ENCODE measurements at places on chromosomes 16 and 17. TPM values are rescaled to one million over a fixed set of nuclear protein-coding genes. Genes with fewer than 3 reads are reported as not detected.

Gene CMTM1
- total RNA-seq = not detected

Gene NHLRC4
- total RNA-seq = 1.6 TPM

Gene GPR179
- total RNA-seq = not detected

Gene PYDC1
- total RNA-seq = not detected

Gene ARL17A
- total RNA-seq = 12.0 TPM

Gene LCAT
- 4.2 TPM for total RNA-seq

Gene CES4A
- total RNA-seq = 1.0 TPM

Gene TBC1D3E
- not detected for total RNA-seq

Gene KRT9
- not detected for total RNA-seq

Gene CDC27
- total RNA-seq = 71.0 TPM

Gene GALR2
- total RNA-seq = not detected

Measured in skeletal muscle tissue (tissue), 5 donors.